ENCODE measurements at places on chromosomes 5 and 9.

DNA sequence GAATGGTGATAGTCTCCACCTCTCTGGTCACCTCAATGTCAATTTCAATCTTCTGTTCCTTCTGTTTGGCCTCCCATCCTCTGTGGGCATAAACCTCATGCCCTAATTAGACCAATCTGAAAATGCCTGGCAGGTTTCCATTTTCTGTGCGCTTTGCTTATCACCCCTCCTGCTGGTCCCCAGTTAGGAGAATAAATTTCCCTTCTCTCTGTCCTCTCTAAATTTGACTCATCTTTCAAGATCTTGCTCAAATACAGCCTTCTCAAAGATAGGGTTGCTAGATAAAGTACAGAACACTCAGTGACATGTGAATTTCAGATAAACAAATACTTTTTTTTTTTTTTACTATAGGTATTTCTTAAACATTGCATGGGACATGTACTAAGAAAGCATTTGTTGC, 69.4 kb upstream of the CD180 start:
- DNase-seq, result no peak

GRCh38 chr9:136079211-136079915, 15.7 kb downstream of the NACC2 start:
- no peak for DNase-seq

GRCh38 chr5:142735323-142736246, 34.6 kb upstream of the ARHGAP26 start:
- DNase-seq, result no peak

DNA sequence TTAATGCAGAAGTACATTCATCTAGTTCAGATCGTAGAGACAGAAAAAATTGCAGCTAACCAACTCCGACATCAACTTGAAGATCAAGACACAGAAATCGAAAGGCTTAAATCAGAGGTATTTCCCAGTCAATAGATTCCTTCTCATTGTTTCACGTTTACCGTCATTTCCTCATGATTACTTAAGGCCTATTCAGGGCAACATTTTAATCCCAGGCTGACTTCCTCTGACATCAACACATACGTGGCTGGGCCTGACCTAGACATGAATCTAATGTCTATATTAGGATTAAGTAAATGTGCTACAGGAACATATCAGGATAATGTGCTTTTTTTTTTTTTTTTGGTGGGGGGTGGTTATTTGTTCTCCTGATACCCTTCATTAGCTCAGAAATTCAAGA, 107.9 kb downstream of the RASGRF2 start:
- DNase-seq, result no peak

- peak; percentile 60 for DNase-seq
These were observed 176.9 kb upstream of the WWC1 start for GRCh38 chr5:168114444-168115017.

Data from HFFc6 (cell line).